ENCODE measurements at places on chromosomes 2 and 18.
A peak's percentile ranks its signal among the peaks of the same experiment; 100 is the strongest.

DNA sequence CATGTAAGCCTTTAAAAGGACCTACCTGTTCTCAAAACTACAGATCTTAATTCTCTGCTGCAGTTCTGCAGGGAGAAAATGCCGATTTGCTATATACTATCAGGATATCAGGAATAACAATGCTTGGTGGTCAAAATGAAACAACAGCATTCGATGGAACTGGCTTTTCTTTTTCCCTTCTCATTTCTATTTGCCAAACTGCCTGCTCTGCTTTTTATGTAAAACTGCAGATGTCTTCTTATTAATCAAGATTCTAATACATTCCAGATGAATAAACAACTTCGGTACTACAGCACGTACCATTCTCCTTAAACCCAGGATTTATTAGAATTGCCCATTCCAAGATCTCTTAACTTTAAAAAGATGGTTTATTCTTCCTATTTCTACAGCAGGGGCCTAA, 100.9 kb downstream of the ZNF521 start:
- no peak for DNase-seq

DNA sequence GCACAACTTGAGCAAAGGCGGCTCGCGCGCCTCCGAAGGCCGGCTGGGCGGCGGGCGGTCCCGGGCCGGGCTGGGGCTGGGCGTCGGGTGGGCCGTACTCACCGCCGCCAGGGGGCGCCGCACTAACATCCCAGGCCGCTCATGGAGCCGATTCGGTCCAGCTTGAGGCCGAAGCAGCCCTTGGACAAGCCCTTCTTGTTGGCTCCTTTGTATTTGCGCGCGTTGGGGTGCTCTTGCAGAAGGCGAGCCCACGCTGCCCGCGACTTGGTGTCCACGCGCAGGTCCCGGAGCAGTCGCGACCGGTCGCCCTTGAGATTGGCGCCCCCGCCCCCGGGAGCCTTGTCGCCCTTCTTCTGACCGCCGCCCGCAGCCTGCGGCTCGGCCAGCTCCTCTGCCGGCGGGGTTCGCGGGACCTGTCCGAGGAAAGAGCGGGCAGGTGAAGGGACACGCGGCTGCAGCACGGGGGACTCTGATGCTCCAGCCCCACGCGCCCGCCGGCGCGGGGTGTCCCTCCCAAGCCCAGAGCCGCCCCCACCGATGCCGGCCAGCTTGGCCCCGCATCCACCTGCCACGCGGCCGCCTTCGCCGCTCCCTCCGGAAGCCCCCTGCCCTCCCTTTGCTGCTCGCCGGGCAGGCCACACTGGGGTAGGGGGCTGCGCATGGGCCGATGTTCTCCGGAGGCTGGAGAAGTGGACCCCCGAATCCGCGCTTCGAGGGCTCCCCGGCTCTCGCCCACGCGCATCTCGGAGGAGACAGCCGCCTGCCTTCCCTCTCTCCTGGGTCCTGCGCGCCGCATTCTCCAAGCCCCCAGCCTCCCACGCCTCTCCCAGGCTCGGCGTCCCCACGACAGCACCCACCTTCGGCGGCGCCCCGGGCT, 655 bp downstream of the NPPC start:
- DNase-seq: peak; percentile 80

DNA sequence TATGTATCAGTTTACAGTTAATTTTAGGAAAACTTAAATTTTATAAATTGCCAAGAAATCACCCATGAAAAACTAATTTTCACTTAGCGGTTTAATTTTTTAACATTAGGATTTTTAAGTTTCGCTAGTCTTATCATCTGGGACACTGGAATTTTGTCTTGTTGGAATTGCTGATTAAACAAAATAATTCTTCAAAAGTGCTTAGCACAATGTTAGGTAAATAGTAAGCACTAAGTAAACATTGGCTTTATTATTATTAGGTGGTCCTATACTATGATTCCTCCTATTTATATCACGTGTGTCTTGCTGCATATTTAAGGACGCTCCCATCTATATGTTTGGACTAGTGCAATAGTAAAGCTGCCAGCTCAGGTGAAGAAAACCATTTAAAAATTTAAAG, 54.6 kb upstream of the MAP4K3 start:
- DNase-seq: no peak

DNA sequence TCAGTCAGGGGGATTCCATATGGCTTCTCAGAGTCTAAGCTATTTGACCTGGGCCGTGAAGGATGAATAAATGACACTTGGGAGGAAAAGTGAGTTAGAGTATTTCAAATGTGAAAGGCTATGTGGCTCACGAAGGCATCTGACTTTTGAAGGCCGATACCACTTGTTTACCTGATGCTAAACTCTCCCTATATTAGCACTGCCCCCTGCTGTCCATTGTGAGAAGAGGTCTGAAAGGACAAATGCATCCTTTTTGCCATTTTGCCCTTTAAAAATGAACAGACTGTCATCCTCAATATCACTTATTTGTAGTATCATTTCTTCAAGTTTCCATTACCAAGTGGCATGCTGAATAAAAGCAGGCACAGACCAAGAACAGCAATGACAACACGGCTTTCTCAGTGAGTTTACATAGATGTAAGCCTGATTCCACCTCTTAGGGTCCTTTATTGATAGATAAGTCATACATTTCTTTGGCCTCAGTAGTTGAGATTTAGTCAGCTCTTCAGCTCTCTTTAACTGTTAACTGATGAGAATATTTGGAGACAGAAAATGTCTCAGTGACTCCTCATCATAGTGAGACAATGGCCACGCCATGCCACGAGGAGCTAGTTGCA, 40.1 kb downstream of the DOCK10 start:
- peak; percentile 37 for DNase-seq

DNA sequence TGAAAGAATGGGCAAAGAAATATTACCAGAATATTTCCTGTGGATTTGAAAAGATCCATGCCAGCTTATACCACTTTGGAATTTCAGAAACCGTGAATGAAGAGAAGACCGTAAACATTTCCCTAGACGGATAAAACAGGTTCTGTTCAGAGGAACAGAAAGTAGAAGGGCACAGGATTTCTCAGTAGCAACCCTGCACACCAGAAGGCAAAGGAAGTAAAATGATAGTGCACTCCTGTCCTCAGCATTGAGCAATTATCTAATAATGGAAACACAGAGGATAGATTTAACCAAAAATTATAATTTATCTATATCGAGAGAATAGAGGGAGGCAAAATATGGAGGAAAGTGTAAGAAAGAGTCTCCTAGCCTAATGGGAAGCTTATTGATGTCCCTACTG, 87.0 kb upstream of the ITGA6 start:
- DNase-seq: no peak

DNA sequence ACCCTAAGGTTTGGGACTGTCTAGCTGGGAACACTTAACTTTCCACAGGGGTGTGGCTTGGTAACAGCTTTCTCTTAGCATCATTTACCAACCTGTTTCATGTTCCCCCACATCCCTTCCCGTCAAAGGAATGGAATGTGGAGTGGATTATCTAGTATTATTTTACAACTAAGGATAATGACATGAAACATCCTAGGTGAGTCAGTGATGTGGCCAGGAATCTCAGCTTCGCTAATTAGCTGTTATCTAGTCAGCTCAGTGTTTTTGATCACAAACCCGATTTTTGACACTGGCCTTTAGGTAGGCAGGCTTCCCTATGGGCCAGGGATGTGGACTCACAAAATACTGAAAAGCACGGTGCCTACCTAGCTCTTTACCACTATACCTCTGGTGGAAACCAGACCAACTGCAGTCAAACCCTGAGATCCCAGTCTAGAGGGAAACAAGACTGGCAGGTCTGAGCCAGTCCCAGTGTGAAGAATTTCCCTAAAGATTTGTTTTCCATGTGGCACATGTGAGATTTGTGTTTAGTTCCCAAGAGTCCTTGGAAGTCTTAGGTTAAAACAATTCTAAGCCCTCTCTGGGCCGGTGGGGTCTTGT, 2.8 kb upstream of the NRP2 start:
- DNase-seq: peak; percentile 76

GRCh38 chr18:44918142-44918476, 237.4 kb downstream of the SETBP1 start:
- no peak for DNase-seq

DNA sequence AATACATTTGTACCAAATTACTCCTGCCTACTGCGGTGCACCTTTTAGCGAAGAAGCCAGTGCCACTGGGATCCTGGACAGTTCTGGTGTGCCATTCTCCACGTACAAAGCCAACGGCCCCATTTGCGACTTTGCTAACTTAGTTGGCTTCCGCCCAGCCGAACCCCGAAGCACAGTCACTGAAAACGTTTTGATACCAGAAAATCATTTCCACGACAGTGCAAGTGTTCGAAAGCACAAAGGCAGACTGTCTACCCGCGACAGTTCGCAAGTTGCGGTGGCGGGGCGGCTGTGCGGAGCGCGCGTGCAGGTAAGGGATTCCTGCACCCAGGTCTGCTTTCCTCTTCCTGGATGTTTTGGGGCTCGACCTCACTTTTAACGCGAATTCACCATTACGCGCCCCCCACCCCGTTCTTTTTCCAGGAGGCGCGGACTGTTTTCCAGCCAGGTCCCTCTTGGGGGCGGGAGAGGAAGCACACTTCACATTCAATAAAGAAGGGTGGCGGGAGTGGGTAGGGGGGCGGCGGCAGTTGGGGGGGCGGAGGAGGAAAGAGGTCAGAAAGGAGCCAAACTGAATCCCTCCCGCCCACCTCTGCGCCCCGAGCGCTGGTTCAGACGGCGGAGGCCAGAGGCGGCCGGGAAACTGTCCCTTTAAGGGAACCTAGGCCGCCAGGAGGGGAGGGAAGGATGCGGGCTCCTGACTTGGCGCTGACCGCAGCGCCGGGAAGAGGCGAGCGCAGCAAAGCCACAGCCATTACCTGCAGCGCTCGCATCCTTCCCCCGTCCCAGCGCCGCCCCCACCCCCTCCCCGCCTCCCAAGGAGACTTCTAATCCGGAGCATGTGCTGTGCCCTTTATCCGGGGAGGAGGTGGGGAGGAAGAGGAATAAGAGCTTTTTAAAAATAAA, 107.4 kb upstream of the KCTD1 start:
- DNase-seq: peak; percentile 49

GRCh38 chr2:203431391-203432185, 103.4 kb downstream of the ABI2 start:
- no peak for DNase-seq

DNA sequence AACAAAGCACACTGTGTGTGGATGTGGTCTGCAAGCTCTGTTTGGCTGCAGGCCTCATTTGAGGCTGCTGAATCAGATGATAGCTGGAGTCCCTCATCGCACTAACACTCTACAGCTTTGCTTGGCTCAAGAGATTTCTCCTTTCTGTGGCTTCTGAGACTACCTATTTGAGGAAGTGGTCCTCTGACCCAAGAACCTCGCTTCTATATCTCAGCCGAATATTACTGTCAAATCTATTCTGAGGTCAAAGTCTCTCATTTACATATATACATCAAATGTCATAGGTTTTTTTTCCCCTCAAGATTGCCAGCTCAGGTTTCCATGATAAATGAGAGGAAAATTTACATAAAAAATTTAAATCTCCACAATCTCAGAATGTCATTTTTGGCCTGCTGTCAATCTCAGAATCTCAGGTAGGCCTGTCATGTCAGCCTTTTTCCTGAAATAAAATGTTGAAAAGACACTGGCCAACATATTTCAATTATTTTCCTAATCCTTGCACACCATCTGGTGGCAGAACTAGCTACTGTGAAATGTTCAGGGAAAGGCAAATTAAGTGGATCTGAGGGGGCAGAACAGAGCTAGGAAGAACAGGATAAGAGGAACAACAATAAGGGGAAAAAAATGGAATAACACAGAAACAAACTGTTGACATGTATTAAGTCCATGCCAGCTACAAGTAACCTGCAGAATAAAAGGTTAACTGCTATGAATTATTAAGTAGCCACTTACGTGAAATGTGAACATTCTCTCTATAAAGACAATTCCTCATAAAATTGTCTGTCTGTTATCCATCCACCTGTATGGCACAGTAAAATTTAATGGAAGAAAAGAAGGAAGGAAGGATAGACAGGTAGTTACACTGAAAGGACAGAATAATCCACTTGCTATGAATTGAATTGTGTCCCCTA, 39.3 kb downstream of the AP1S3 start:
- peak; percentile 40 for DNase-seq

DNA sequence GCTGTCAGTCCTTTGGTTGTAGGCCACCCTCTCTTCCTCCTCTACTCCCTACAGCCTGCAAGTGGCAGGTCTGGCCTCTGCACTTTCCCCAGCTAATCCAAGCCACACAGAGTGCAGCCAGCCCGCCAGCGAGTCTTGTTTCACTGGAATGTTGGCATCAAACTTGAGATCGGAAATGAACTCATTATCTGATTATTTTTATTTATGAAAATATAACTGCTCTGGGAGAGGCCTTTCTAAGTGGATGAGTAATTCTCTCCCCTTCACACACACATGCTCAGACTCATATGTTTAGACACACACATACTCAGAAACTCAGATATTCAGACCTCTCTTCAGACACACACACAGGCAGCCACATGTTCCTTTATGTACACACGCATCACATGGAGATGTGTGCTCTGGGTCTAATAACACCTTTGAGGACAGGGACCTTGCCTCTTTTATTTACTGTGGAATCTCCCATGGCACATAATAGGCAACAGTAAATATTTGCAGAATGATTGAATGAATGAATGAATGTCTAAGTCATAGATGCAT, 151.3 kb downstream of the ZFP36L2 start:
- peak; percentile 85 for DNase-seq

DNA sequence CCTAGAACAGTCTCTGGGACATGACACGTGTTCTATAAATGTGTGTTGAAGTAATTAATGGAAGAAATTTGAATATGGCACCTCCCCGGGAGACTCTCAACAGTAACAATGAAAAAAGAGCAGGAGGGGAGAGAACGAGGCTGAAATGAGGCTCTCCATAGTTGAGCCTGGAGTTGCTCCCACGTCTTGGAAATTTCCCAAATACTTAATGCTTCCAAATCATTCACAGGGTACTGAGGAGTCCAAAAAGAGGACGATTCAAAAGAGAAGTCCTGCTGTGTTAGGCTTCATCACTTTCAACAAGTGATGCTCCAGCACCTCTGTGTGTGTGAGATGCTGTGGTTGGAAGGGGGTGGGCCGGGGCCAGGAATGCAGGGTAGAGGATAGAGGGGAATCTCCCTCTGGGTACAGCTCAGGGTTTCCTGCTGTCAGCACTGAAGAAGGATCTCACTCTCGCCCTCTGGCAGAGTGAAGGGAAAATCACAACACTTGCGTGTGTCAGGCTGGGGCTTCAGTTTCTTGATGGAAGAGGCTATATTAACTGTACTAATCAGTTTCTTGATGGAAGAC, 18.1 kb upstream of the ZNF407 start:
- DNase-seq: no peak

- DNase-seq: no peak
These were observed 92.9 kb upstream of the SP3 start for GRCh38 chr2:174058026-174058425.

DNA sequence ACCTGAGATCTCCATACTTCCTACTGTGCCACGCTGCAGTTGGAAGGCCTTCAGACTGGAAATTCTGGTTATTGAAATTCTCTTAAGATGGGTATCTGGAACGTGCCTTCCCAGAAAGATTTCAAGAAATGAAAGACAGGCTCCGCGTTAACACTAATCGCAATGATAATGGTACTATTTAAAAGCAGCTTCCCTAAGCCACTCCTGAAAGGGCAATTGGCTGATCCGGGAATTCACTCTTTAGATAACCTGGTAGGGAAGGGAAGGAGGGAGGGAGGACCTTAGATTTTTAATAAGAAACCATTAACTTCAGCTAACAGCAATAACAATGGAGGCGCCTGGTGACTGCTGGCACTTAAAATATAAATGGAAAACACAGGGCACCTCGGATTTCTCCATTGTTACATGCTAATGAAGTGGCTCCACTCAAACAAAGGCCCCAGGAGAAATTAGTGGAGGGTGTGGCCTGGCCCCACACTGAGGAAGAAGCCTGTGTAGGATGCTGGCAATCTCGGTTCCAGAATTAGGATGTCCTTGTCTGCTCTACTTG, 22.5 kb upstream of the MTA3 start:
- no peak for DNase-seq

GRCh38 chr2:103445347-103445746, 683.5 kb downstream of the TMEM182 start:
- no peak for DNase-seq

Measured in RWPE1 (cell line).